NCI-H2227 treated with DMSO at 0.1 percent for 48 hours (cell line): ENCODE measurements at places on chromosomes 1 and 21.

DNA sequence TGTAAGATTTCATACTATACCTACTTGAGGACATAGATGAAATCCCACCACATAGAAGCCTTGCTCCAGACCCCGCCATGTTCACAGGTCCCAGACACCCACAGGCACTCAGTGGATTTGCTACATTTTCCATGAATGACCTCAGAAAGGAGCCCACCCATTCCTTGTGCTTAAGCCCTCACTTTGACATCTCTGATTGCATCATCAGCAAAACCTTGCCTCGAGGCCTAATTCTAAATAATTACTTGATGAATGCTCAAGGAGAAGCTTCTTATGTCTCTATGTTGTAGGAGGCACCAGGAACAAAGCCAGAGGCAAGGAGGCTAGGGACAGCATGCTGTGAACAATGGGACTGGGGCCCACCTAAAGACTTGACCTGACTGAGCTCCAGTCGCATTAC is 12.1 kb downstream of the OVGP1 start:
- no peak for DNase-seq

DNA sequence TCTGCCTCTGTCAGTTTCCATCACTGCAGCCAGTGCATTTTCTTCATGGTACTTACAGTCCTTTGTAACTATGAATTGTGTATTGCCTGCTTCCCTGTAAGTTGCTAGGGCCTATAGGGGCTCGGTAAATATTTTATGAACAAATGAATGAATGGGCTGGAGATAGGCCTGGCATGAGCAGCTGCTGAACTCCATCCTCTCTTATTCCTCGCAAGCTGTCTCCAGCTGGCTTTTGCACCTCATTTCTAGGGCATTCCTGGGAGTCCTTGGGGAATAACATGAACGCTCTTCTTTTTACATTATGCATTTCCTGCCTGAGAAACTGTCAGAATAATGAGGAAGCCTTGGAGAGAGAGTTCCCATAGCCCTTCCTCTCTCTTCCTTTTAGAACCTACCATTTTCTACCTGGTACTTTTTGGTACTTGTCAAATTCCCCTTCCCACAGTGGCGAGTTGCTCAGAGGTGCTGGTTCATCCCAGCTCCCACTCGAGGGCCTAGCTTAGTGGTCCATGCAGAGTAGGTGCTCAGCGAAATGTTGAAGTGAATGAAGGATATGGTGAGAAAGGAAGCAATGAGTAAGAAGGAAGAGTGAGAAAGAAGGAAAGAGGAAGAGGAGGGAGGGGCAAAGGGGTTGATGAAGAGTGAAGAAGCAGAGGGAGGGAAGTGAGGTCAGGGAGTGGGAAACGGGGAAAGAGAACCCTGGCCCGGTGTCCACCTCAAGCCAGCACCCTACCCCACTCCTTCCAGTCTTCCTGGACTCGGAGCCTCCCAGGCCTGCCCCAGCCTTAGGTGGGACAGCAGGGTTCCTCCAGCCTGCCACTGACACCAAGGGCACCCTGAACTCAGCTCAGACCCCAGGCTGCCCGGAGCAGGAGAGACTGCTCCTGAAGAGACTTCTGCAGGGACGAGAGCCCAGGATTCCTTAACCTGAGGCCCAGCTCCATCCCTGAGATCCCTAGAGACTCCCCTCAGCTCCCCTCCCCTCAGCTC is 29.6 kb downstream of the KCNC4 start:
- DNase-seq = no peak

DNA sequence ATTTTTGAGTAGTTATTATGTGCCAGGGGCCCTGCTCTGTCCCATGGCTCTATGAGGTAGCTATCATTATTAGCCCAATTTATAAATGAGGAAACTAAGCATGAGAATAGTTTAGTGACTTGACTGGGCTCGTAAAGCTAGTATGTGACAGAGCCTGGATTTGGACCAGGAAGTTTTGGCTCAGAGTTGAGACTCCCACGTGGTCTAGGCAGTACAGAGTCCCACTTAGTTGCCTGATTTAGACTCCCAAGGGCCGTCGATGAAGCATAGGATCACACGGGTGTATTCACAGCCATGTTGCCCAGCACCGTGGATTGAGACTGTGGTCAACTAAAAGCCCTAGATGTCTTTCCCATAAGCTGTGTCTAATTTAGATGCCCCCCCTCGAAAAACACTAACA is 81.7 kb downstream of the DDX20 start:
- DNase-seq = no peak

- no peak for DNase-seq
Measured at GRCh38 chr1:165854101-165854845, 26.9 kb downstream of the UCK2 start.

DNA sequence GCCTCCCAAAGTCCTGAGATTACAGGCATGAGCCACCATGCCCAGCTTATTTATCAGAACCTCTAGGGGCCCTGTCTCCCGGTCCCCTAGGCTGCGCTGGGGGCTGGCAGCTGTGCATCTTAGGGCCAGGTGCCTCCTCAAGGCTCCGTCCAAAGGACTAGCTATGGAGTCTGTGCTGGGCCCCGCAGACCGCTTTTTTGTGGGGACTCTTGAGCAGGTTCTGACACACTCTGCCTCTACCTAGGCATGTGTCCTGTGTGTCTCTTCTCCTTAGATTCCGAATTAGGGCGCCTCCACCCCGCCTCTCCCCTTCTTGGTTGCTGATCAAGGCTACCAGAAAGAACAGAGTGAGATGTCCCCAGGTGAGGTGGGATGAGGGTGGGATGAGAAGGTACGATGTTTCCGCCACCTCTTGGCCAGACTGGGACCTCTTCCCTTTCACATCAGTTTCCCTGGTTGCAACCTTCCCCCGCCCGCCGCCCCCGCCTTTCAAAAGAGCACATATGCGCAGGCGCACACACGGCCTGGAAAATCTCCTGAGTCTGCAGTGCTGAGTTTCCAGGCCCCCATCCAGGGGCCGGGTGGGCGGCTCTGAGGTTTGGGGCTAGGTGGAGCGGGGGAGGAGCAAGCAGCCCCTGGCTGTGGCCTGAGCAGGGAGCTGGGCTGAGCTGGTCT is 5.0 kb upstream of the PTPN7 start:
- no peak for DNase-seq

- DNase-seq = no peak
Measured at GRCh38 chr1:119290297-119290696, 78.3 kb upstream of the HAO2 start.

- no peak for DNase-seq
Measured at GRCh38 chr1:162997499-162998285, 71.5 kb upstream of the RGS4 start.

DNA sequence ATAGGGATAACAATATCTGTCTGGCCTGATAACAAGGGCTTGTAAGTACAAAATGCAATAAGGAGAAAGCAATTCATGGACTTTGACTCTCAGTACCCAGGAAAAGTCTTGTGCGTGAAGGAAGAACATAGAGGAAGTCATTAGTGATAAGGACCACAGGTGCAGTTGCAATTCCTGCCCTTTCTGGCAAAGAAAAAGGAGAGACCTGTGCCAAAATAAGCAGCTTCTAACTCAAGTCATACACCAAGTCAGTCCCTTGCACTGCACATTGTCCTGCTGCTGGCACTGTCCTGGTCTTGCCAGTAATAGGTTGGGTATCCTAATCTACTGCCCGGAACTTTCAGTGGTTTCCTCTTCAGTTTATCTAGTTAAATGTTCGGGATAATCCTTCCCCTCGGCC is 14.8 kb upstream of the SOD1 start:
- DNase-seq = no peak

DNA sequence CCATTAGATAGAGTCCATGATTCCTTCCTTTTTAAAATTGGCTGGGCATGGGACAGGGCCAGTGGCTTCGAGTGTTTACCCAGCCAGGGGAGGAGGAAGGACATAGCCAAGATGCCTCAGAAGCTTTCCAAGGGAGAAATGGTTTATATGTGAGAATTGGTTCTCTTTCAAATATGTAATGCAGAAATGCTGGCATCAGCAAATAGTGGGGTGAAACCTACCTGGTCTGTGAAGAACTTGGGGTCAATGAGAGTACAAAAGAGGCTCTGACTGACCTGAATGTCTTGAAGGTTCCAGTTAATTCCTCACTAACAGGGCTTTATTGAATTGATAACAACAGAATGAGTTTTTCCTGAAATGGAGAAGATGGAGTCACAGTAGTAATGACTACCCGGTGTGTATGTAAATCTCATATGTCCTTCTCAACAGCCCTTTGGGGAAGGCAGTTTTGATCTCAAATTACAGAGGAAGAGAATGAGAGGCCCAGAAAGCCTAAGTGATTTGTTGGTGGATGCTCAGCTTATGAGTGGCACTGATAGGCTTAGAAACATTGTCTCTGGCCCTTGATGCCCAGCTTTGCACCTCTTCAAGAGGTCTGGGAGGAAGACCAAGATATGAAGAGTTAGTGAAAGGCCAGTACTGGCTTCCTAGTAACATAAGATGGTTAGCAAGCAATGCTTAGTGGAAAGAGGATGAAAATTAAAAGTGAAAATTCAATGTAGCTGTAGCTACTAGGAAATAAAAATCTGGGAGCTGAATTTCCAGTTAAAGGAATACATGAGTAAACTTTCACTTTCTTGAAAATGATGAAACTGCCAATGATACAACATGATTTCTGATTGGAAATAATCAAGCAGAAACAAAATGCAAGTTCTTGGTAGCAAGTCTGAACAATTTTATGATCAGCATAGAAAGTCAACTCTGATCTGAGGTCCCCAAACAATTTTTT is 2.7 kb downstream of the ATF3 start:
- DNase-seq = no peak

- no peak for DNase-seq
Measured at GRCh38 chr1:227451057-227451456, 112.3 kb upstream of the ZNF678 start.

GRCh38 chr1:110619412-110620249 is 13.5 kb upstream of the KCNA2 start:
- peak; percentile 87 for DNase-seq

DNA sequence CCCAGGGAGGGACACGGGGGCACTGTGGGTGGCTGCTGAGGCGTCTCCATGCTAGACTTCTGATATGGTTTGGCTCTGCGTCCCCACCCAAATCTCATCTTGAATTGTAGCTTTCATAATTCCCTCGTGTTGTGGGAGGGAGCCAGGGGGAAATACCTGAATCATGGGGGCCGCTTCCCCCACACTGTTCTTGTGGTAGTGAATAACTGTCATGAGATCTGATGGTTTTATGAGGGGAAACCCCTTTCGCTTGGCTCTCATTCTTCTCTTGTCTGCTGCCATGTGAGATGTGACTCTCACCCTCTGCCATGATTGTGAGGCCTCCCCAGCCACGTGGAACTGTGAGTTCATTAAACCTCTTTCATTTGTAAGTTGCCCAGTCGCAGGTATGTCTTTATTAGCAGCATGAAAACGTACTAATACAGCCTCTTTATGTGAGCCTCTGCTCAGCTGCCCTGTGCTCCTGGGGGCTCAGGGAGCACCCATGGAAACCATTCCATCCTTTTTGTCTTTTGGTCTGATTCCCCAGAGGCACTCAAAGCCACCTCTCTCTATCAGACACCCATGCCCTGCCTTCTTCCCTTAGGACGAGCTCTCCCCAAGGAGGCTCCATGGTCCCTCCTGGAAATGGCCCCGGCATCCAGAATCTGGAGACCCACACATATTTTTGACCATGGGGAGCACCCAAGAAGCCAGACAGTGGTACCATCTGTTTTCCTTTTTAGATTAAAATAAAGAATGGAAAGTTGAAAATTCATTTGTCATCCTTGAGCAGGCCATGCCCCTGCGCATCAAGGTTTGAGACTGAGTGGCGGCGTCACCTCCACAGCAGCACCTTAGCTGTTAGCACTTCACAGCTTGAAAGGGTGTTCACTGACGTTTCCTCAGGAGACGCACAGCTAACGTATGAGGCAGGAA is 65.9 kb upstream of the FAM20B start:
- no peak for DNase-seq

GRCh38 chr1:91744953-91745639 is 140.9 kb downstream of the TGFBR3 start:
- no peak for DNase-seq

DNA sequence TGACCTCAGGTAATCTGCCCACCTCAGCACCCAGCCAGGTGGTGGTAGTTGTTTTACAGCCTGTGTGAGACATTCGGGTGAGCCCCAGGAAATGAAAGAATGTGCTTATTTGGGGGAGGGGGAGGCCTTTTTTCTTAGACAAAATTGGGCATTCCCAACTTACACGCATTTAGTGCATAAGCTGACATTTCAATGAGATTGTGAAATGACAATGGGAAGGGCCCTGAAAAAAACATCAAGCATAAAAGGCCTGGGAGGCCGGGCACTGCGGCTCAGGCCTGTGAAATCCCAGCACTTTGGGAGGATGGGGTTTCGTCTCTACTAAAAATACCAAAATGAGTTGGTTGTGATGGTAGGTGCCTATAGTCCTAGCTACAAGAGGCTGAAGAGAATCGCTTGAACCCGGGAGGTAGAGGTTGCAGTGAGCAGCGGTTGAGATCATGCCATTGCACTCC is 5.0 kb downstream of the GAS5 start:
- no peak for DNase-seq

GRCh38 chr1:197224160-197224559 is 43.9 kb upstream of the CRB1 start:
- no peak for DNase-seq

DNA sequence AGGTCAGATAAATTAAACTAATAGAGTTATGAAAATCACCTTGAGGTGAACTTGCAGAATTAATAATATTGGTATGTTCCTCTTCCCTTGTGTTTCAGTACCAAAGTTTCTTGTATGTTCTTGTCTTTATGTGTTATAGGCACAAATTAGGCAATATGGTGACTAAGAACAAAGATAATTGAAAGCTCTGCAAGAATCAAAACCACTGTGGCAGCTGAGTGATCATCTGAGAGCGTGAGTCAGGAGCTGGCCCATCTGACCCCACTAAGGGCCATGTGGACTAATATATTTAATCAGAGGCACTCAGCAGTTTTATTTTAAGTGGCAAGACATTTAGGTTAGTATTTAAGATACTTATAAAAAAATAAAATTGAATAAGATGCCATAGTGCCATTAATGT is 12.8 kb upstream of the CASQ2 start:
- DNase-seq = no peak

- no peak for DNase-seq
Measured at GRCh38 chr1:174428033-174428432, 19.7 kb upstream of the GPR52 start.
